ENCODE measurements at places on chromosomes 6 and 20.

DNA sequence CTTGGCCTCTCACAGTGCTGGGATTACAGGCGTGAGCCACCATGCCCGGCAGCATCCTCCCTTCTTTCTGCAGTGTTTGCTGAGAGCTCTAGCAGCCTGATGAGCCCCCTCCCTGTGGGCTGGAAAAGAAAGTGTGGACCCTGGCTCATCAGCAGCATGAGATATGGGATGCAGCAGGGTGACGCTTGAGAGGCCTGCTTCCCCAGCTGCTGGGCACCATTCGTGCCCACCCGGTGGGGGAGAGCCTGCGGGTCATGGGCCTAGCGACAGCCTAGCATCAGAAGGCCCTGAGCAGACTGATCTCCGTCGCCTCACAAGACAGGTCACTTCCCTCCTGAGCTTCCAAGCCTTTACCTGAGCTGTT, 16.0 kb upstream of the CCDC167 start:
- no peak for DNase-seq

DNA sequence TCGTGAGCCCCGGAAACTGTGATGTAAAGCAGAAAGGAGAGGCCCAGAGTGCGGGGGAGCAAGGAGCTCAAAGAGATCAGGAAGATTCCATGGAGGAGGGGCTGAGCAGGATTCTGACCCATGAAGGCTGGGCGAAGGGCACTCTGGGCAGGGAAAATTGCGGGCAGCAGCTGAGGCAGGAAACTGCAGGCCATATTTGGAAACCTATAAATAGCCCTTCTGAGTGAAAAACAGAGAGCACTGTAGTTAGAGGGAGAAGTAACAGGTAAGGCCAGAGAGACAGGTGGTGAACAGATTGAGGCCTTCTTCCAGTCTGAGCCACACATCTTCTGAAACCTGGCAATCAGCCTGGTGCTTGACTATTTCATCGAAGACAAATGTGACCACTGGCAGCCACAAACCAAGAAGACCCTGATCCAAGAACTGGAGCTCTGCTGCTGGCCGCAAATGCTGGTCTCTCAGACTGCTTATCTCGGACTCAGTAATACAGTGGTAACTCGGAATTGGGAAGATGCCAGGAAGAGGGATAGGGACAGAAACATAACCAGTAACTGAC, 14.1 kb upstream of the BEND3 start:
- DNase-seq = no peak

DNA sequence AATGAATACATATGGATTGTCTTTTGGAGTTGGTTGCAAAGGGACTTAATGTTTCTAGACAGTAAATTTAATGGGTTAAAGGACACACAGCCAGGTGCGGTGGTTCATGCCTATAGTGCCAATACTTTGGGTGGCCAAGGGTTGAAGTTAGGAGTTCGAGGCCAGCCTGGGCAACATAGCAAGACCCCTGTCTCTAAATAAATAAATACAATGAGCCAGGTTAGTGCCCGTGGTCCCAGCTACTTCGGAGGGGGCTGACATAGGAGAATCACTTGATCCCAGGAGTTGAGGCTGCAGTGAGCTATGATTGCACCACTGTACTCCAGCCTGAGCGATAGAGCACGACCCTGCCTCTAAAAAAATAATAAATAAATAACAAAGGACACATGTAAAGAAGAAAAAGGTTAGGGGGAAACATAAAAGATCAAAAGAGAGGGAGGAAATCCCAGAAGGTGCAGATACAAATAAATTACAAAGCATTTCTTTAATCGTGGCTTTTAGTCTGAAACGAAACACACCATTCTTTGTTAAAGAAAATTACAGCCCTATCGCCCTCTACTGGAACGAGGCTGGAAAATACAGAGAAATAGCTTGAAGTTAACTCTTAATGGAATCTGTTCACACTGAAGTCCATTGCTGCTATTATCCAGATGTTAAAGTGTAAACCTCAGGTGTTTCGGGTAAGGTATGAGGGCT, 42.6 kb upstream of the SCML4 start:
- no peak for DNase-seq

- no peak for DNase-seq
Measured at GRCh38 chr6:38064431-38064830, 244.9 kb downstream of the ZFAND3 start.

DNA sequence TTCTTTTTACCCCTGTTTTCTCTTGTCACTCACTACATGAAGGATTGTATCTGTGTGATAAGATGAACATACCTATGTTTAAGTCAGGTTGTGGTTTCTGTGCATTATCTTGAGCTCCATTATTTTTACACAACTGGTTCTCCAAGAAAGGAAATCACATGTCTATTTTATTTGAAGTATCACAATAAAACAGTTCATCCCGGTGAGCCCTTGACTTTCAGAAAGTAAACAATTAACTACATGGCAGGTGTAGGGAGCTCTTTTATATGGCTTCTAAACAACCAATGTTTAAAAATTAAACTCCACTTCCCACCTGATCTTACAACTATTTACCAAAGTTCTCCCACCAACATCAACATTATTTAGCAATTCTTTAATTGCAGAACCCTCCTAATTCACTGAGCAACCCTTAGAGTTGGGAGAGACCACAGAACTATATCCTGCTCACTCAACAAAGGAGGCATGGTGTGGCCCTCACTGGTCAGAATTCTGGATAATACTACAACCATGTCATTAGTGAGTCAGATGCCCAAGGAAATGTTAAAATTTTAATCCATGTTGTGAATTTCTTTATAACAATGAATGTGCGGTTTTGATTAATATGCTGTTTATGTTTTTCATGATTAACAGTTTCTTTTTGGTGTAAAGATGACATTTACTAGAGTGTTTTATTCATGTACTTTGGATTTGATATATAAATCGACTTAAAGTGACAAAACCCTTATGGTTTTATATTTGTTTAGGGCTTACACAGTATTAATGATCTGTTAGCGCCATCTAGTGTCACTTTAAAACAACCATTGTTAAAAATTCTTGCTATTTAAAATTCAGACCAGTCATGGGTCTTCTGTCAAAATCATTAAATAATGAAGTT, 50.0 kb upstream of the SCGN start:
- no peak for DNase-seq

DNA sequence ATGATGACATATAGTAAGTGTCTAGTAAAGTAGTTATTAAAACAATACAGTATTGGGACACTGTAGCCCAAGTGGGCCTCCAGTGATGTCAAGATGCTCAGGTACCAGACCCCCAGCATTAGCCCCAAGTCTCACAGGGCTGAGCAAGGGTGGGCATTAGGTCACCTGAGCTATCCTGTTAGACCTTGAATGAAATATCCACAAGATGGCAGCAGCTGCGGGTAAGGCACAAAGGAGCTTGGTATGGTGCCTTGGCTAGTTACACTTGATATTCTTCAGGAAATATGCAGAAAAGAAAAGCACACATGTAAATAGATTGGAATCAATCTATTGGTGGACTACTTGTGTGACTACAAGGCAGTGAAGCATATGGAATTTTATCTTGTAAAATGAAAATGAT, 701.8 kb upstream of the ADGRB3 start:
- DNase-seq = no peak

DNA sequence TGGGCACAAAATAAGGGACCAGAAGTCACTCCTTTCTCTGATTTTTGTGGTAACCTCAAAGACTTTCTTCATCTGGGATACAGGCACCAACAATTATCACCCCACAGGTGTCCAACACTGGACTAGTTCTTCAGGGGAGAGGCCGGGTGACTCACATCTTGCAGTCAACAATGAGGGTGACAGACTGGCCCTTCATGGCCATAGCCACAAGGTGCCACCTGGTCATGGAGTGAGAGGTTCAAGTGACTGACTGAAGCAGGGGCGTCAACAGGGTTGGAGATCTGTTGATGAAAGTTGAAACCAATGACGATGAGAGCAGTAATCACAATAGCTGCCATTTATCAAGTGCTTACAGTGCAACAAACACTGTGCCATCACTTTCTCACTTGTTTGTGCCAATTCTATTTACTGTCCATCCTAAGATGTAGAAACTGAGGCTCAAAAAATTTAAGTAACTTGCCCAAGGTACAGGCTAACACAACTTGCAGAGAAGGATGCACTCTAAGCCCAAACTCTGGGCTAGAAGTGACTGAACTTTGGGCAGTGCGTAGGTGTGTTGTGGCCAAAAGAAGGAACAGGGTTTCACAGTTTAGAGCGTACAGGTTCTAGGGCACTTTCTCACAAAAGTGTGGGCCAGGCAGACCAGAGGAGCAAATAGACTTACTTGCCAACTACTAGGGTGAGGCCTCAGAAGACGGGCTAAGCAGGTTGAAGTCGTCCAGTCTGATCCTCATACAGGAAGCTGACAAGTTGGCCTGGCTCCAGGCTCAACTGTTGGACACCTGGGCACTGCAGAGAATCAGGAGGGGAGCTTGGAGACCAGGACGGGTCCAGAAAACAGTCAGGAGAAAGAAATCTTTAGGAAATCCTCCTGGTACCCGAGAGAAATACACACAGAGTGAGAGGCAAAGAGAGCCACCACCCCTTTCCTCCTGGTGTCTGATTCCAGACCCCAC, 30.4 kb downstream of the HLA-DPB1 start:
- DNase-seq = no peak

DNA sequence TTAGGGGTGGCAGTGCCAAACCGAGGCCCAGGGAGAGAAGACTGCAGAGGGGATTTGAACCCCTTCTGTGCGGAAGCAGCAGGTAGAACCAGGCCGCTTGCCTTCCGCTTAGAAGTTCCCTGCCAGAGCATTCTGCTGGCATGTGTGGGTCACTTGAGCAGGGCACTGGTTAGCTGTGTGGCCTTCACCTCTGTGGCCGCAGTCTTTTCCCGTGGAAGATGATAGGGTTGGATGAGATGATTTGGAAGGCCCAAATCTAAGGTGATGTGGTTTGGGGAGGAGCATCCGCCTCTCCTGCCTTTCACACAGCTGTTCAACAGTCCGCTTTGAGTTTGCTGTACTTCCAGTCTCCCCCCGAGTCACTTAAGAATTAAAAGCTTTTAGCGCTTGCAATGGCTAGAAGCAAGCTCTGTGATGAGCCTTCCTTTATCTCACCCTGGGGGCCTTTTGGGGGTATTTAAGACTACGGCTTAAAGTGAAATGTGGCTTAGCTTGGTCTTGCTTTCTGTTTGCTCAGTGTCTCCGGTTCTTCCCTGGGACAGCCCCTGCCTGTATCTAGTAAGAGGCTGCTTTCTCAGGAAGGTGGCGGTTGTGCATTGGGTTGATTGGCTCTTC, 743 bp downstream of the CMTR1 start:
- no peak for DNase-seq

Measured in activated B cell treated with CpG ODN at 0.5 μM for 24 hours (primary cell).